EL (cell line): ENCODE measurements at places on chromosomes 12 and 14.

DNA sequence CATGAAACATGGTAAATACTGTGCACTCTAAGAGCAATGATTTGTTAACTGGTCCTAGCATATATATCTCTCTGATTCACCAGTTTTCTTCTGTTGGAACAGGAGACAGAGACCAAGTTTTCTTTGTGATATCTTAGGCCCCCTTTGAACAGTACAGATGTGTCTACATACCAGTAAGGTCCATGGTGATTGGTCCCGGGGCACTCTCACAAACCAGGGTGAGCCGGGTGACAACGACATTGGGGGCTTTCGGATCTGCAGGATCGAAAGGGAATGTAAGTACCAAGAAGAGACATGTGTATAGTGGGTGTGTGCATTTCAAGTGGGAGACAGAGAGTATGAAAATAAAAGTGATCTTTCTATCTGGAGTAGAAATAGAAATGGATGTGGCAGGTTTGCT lies 11.3 kb upstream of the ERP27 start:
- DNase-seq, result no peak

- DNase-seq, result no peak
Measured at GRCh38 chr12:108187831-108188230, 58.7 kb downstream of the WSCD2 start.

DNA sequence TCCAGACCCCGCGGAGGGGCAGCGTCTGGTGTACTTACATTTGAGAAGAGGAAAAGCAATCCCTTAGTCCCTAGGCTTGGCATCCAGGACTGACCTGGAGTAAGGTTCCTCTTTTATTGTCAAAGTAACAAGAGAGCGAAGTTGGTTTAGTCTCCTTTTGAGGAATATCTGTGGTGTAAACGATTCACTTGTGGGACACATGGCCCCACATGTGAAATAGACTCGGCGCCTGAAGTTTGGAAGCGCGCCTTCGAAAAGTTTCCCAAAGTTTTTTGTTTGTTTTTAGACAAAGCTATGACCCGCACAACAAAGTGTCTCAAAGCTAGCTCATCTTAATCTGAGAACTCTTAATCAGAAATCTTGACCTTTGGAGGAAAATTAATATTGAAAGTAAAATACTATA lies 744 bp downstream of the STYX start:
- DNase-seq, result peak; percentile 44

DNA sequence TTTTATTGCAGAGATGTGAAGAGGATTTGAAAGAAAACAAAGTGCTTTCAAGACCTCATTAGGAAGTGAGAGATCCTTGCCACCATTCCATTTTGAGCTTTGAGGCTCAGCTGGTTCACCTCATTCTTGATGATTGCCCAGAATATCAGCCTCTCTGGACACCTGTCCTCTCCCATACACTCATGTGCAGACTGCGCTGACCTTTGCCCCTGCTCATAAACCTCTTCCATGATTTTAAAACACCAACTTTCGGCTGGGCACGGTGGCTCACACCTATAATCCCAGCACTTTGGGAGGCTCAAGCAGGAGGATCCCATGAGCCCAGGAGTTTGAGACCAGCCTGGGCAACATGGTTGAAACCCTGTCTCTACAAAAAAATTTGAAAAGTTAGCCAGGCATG lies 8.9 kb downstream of the COX14 start:
- DNase-seq, result no peak

DNA sequence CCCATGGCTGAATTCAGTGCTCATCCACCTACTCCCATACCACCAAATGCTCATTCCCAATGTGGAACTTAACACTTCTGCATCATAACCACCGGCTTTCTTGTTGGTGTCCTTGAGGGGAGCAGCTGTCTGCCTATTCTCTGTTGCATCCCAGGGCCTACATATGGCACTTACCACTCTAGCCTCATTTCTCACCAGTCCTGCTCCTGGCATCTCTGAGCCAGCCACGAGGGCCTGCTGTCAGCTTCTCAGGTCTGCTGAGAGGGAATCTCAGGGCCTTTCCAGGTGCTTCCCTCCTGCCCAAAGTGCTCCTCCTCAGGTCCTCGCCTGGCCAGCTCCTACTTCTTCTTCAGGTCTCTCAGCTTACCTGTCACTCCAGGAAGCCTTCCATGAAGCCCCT lies 24.0 kb upstream of the RND1 start:
- DNase-seq, result no peak

GRCh38 chr12:115387467-115387901 lies 703.5 kb upstream of the TBX3 start:
- no peak for DNase-seq

DNA sequence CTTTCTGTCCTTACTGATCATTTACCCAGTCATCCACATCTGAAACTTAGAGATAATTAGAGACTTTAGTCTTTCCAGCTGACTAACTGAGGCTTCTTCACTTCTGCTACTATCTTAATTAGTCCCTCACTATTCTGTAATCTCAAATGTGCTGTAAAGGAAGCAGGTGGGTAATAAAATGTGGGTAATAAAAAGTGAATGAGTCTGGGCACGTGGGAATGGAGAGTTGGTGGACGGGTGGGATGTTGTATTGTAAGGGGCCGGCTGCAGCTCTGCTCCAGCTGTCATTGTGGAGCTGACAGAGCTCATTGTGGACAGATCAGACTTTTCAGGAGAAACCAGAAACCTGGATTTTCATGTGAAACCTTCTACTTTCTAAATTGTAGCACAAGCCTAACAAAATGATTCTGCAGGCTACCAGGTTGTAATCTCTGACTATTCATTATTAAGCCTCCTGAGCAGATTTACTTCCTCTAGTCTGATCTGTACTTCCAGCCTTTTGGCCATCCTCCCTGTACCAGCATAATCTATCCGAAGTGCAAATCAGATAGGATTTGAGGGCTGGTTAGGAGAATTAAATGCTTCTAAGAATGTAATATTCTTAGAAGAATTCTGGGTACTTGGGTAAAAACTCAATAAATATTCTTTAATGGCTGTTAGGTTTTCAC lies 42.0 kb upstream of the BMAL2 start:
- DNase-seq, result no peak

DNA sequence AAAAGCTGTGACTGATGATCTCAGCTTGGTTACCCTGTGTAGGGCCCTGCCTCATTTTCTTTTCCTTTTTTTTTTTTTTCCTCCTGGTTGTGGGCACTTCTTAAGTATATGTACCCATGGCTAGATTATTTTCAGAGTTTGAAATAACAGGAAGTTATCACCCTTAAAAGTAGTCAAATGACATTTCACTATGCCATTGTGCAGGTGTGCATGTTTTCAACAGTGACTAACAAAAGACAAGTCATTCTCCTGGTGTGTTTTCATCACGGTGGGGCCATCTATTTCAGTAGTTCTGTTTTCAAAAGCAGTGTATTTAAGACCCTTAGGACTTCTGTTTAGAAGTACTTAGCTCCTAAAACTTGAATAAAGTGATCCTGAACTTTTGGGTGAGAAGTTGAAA lies 15.0 kb downstream of the GABARAPL1 start:
- DNase-seq, result no peak

DNA sequence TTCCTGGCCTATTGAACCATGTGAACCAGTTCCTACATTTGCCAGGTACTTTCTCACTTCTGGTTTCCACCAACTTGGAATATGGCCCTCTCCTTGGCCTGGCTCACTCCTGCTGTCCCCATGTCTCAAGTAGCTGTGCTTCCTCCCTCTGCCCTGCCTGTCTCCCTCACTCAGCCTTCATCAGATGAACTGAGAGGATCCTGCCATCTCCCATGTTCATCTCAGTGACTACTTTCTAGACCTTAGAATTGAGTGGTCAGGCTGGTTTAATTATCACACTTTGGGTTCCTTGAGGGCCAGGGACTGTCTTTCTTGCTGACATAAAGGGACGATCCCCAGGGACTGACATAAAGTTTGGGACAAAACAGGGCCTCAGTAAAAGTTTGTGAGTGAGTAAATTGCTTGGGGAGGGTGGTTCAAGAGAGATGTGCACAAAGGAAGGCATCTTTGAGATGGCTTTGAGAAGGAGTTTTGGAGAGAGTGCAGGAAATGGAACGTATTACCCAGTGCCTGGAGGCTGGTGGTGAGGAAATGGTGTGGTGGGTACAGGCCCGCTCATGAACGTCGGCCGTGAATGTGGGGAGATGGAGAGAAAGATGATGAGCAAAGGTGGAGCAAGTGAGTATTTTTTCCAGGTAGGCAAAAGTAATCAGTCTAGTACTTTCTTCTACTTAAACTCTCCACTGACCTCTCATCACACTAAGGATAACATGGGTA lies 20.8 kb downstream of the DYRK2 start:
- no peak for DNase-seq

DNA sequence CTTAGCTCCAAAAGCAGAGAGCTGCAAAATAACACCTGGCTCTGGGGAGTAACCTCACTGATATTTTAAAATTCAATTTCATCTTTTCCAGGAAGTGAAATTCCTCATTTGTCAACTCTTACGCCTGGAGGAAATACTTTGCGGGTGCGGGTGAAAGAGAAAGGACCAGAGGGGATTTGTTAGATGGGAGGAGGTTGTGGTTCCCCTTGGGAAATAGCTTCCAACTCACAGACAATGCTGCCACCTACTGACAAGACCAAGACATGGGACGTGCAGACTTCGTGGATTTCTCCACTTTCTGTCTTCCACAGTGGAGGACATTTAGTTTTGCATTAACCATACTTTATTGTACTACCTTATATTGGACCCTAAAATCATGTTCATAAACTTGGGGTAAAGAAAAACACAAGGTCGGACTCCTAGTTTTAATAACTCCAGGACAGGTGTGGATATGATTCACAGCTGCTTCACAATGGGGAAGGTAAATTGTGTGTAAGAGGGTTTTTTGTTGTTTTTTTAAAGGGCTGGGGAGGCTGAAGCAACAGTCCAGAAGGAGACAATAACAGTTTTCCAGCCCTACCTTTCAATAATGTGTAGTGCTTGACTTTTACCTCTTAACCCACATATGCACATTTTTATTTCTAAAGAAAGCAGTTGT lies 10.8 kb downstream of the FBXL14 start:
- DNase-seq, result peak; percentile 92

GRCh38 chr12:13093191-13093847 lies 10.1 kb downstream of the GSG1 start:
- DNase-seq, result peak; percentile 70

DNA sequence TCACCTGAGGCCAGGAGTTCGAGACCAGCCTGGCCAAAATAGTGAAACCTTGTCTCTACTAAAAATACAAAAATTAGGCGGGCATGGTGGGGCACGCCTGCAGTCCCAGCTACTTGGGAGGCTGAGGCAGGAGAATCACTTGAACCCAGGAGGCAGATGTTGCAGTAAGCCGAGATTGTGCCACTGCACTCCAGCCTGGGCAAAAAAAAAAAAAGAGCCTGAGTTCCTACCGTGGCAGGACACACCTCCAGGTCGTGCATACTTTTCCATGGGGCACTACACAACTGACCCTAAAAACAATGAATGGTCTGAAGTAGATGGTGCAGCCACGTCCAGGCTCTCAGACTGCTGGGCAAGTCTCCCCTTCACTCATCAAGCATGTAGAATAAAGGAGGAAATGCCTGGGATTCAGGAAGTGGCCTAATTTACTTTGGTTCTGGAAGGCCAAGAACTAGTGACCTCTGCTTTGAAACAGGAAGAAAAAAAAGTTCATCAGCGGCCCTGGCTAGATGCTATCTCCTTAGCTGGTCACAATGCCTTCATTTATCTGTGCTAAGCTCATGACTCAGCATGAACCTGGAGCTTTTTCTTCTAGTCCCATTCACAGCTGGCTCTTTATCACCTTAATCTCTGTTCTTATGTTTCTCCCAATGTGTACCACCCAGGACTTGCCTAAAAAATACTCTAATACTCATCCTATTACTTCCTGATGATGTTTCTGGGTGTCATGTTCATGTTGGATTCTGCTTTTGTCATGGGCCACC lies 55.8 kb upstream of the OR6J1 start:
- peak; percentile 49 for DNase-seq

DNA sequence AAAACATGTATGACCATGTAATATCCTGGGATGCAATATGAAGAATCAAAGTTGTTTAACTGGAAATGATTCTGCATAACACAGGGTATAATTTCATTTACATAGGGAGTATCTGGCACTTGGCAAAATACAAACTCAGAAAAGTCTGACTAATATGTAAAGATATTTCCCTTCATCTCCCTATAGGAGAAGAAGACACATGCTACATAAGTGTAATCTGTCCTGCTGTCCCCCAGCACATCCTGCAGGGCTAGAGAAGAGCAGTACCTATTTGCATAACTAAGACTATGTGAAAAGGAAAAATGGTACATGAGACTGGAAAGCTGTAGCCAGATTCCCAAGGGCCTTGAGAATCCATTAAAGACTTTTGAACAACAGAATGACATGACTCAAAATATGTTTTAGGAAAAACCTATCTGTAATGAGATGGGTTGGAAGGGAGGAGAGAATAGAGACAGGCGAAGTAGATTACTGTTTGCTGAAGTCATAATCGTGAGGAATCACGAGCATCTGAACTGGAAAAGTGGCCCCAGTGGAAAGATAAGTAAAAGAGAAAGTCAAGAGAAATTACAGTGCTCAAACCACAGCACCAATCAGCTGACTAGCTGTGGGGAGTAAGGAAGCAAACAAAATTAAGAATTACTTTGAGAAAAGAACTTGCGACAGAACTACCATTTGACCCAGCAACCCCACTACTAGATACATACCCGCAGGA lies 155.1 kb upstream of the HMGA2 start:
- peak; percentile 55 for DNase-seq

- DNase-seq, result no peak
Measured at GRCh38 chr12:112755507-112755906, 36.0 kb upstream of the RPH3A start.
